ENCODE measurements at places on chromosomes 2 and 18.

GRCh38 chr18:79396431-79397246, 909 bp downstream of the NFATC1 start:
- no peak for DNase-seq

GRCh38 chr2:161166538-161167409, 6.5 kb downstream of the TANK start:
- DNase-seq: no peak

- no peak for DNase-seq
These were observed 229.7 kb upstream of the SPRED2 start for GRCh38 chr2:65661980-65662653.

- DNase-seq: no peak
These were observed 61.9 kb downstream of the RAB10 start for GRCh38 chr2:26095758-26096157.

DNA sequence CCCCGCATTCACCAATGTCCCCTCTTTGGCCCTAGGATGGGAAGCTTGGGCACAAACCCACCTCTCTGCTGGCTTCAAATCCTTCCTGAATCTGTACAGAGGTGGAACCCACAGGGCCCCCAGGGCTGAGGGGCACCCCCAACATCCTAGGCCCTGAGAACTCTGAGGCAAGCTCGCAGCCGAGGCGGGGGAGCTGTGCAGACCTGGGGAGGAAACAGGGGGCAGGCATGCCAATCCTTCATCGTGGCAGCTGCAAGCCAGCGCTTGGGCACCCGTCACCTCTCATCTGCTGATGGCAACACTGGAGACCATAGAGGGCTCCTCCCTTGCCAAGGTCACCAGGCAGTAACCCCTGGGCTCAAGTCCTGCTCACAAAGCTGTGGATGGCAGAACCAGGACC, 10.8 kb downstream of the ECEL1 start:
- DNase-seq: peak; percentile 43

DNA sequence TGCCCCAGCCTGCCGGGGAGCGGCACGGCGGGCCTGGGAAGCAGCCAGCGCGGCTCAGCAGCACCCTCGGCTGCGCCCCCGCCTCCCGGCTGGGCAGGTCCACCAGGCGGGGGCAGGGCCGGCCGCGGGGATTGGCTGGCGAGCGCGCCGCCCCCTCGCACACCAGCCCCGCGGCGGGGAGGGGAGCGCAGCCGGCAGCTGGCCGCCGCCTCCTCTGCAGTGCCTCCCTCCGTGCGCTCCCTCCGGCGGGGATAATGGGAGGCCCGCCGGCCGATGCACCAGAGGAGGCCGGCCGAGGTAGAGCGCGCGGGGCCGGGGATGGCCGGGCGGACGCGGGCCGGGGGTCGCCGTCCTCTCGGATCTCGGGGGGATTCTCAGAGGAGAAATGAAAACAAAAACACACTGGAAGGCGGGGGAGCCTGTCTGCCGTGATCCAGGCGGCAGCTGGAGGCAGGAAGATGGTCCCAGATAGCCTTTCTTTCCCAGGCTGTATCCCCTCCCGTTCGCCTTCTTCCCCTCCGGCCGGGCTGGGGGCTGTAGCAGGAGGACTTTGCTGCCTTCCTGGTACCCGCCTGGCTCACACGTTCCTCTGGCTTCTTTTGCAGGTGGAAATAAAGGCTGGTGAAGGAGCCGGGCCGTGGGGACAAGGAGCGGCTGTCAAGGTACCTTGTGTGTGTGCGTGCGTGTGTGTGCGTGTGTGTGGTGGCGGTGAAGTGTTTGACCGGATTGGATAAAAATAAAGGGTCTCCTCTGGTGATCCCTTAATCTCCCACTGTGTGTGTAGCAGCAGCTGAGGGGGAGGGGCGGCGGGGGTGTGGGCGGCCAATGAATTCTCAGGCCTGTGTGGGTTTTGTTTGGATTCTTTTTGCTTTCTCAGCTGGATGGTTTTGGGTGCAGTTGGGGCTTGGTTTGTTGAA, 18.1 kb downstream of the TET3 start:
- peak; percentile 90 for DNase-seq
